Stimulated activated CD8-positive, alpha-beta memory T cell treated with anti-CD3 and anti-CD28 coated beads, Interleukin-7, amount 100 ng/mL, for 4 hours (primary cell): ENCODE measurements at places on chromosomes 7 and 10.

DNA sequence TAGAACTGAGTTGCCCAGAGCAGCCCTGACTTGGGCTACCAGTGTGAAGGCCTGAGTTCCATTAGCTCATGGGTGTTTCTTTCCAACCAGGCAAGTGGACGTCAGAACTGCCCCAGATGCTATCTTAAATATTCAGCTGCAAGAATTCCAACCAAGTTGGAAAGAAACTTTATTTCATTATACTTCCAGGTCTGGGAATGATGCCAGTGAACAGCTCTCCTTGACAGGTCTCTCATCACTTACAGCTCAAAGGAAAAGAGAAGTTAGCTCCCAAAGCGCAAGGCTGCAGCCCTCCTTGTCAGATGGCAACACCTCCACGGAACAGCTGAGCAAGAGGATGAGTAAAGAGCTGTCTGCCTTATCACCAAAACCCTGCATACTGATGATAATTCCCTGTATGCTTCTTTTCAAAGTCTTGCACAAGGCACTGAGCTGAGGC, 255.5 kb upstream of the AOAH start:
- DNase-seq: no peak

DNA sequence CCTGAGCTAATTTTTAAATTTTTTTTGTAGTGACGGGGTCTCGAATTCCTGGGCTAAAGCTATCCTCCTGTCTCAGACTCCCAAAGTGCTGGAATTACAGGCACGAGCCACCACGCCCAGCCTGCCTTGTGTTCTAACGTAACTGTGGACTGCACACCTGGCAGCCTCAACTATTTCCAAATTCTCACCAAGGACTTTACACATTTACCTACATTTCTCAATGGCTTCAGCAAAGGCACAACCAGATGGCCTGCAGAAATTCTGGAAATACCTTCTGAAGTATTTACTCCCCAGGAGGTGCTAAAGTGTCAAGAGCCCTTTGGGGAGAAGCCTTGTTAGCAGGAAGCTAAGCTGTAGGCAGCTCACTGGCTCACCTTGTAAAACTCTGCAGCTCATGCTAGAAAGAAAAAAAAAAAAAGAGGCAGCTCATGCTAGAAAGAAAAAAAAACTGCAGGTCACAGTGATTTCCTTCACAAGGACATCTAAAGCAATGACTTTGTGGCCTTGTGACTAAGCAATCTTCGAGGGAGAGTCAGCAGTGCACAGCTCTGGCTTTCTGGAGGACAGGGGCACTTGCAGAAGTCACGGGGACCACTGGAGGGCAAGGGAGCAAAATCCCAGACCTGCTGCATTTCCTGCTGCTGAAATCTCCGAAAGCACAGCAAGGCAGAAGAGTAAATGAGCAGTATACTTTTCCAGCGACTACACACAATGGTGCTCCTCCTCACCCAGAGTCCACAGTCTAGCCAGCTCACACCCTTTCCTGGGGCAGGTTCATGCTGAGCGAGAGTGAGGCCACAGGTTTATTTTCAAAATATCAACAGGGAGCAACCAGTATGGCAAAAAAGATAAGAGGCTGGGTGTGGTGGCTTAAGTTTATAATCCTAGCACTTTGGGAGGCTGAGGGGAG, 40.4 kb downstream of the BAIAP2L1 start:
- no peak for DNase-seq

GRCh38 chr7:22344655-22345054, 12.3 kb downstream of the RAPGEF5 start:
- DNase-seq: no peak

DNA sequence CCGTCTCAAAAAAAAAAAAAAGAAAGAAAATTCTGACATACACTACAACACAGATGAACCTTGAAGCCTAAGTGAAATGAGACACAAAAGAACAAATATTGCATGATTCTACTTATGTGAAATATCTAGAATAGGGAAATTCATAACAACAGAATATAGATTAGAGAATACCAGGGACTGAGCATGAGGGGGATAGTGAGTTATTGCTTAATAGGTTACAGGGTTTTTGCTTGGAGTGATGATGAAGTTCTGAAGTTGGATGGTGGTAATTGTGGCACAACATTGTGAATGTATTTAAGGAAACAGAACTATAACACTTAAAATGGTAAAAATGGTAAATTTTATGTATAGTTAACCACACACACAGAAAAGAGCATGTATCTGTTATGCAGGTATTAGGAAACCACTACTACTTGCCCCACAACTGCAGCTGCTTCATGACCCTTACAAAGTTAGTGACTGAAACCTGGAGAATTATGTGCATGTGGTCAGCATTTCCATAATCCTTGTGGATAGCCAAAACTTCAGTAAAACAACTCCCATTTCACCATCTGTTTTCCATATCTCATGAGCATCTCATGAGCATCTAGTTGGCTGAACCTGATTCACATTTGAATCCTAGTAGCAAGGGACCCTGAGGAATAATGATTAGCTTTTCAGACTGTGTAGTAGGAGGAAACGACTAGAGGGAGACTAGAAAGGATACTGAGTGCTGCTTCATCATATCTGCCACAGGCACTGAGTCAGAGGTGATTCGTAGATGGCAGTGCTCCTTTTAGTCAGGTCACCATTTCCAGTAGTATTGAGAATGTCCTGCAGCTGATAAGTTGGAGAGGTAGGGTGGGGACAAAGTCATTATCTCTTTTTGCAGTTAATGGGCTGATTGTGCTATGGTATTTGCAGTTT, 26.3 kb downstream of the SAMD8 start:
- DNase-seq: no peak

GRCh38 chr7:23332910-23333612, 33.9 kb downstream of the MALSU1 start:
- DNase-seq: no peak

GRCh38 chr10:12350167-12350872, 973 bp downstream of the CAMK1D start:
- peak; percentile 22 for DNase-seq

DNA sequence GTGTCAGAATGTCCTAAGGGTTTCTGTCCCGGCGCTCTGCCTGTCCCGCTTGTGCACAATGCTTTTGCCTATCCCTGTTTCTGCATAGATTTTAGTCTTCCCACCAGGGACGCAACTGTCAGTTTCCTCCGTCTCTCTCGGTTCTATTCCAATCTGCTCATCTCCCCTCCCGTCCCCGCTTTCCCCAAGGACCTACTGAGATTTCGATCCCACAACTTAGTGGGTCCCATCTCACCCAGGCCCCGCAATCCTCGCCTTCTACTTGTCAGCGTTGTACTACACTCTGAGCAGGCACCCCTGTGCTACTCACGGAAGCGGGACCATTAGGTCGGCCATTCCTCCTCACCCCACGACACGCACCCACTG, 519 bp upstream of the ZNF655 start:
- DNase-seq: no peak

DNA sequence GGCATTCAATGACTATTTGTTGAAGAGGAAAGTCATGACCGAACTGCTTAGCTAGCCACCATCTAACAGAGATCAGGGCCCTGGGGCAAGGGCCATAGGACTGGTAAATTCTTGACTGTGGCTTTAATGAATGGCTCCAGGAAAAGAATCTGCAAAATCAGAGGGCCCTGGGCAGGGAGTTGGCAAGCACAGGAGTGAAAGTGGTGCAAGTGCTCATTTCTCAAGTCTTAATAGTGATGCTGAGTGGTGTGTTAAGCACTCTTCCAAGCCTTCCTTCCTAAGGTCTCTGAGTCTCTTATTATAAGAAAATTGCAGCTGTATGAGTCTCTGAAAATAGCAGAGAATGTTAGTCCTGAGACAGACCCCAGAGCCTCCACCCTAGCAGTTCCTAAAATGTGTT, 46.3 kb upstream of the EGR2 start:
- no peak for DNase-seq

- no peak for DNase-seq
These were observed 24.6 kb upstream of the ASL start for GRCh38 chr7:66050990-66051448.

- no peak for DNase-seq
These were observed 156.6 kb upstream of the SEMA3D start for GRCh38 chr7:85343484-85343883.

- no peak for DNase-seq
These were observed 631.9 kb upstream of the ANKRD30A start for GRCh38 chr10:36493516-36493880.

DNA sequence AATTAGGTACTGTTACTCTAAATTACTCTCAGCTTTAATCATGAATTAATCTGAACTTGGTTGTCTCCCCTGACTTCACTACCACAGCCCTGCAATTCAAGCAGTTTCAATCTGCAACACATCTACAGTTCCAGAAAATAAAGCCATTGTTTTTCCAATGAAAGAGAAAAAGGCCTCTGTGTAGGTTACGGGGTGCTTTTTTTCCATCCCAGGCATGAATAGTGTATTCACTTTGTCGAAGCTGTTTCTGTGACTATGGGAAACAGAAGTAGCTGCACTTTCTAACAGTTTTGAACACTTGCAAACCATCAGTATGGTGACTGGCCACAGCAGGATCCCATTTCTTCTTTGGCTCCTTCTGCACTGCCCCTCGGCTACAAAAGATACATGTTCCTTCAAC, 460.2 kb downstream of the GRM8 start:
- no peak for DNase-seq

DNA sequence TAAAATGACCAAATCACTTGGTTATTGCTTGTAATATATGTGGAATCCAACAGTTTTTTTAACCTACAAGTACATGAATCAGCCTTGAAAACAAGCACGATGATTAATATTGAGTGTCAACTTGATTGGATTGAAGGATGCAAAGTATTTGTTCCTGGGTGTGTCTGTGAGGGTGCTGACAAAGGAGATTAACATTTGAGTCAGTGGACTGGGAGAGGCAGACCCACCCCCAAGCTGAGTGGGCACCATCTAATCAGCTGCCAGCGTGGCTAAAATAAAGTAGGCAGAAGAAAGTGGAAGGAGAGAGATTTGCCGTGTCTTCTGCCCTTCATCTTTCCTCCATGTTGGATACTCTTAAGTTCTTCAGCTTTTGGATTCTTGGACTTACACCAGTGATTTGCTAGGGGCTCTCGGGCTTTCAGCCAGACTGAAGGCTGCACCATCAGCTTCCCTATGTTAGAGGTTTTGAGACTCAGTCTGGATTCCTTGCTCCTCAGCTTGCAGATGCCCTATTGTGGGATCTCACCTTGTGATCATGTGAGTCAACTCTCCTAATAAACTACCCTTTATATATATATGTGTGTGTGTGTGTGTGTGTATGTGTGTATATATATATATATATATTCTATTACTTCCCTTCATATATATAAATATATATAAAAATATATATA, 118.4 kb upstream of the WDR11 start:
- DNase-seq: no peak

- DNase-seq: no peak
These were observed 20.7 kb downstream of the MDFIC start for GRCh38 chr7:114942446-114943175.

GRCh38 chr7:128209229-128210035, 31.6 kb upstream of the LEP start:
- DNase-seq: peak; percentile 40

DNA sequence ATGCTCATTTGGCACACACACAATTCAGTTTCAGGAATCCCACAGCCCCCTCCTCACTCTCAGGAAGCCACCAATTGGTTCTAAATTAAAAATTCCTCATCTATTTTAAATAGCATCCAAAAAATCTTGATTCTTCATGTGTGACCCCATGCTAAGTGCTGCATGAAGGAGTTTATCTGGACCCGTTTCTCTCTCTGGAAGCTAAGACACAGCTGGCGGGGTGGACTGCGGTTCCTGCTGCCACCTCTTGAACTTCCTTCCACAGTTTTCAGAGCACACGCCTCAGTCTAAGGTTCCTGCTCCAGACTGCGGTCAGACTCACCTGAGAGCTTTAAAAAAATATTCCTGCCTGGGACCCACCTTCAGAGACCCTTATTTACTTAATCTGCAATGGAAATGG, 34.5 kb downstream of the LYZL1 start:
- no peak for DNase-seq

DNA sequence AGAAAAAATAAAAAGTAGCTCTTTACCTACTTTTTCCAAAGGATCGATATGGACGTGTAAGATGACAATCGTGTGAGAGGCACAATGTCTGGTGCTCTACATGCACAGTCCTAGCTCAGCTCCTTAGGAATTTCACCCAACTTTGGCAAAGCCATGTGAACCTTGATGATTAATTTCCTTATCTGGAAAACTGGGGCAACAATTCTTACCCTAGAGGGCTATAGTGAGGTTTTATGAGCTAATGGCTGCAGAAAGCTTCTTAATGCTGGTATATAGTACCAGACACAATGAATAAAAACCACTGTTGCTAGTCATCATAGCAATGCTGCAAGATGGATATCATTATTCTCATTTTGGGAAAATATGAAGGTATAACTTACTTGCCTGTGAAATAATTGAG, 202.7 kb downstream of the PARD3 start:
- no peak for DNase-seq

- no peak for DNase-seq
These were observed 19.2 kb upstream of the C10orf67 start for GRCh38 chr10:23363793-23364135.

GRCh38 chr7:155992538-155992937, 180.3 kb upstream of the SHH start:
- no peak for DNase-seq

- DNase-seq: no peak
These were observed 16.0 kb downstream of the VPS26A start for GRCh38 chr10:69139961-69140360.

- no peak for DNase-seq
These were observed 22.2 kb downstream of the ARHGAP21 start for GRCh38 chr10:24701447-24701846.

DNA sequence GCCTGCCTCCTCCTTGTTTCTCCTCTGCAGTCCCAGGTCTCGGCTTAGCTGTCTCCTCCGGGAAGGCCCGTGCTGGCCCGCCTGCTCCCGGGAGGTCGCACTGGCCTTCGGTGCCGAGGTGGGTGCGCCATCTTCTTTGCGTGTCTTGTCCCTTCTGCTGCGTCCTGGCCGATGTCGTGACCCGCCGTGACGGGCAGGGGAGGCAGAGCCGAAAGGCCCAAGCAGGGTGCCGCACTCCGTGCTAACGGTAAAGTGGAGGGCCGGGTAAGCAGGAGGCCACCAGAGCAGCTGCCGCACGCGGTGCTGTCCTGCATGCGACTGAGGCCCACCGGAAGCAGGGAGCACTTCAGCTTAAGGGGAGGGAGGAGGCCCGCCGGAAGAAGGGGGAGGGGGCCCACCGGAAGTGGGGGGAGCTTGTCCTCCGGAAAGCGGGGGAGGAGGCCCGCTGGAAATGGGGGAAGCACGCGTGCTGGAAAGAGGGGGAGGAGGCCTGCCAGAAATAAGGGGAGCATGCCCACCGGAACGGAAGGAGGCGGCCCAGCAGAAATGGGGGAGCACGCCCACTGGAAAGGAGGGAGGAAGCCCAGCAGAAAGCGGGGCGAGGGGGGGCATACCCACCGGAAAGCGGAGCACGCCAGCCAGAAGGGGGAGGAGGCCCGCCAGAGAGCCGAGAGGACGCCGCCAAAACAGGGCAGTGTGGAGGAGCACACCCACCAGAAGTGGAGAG, 71.4 kb downstream of the PROSER2 start:
- DNase-seq: no peak

DNA sequence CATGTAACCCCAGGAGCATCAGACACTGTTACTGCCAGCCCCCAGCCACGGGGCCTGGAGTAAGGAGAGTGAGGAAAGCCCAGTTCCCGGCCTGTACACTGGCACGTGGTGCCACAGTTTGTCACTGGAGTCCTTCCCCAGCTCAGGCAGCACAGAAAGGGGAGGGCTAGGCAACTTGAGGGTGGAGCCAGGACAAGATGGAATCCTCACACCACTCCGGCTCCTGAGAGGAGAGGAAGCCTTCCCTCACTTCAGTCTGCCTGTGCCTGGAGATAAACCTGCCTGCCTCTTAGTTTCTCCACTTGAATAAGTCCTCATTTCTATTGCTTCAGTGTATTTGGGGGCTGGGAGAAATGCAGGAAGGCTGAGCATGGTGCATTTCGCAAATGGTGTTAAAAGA, 176.0 kb downstream of the KIAA1217 start:
- no peak for DNase-seq

- DNase-seq: no peak
These were observed 161.9 kb downstream of the GRK5 start for GRCh38 chr10:119368991-119369869.
